ENCODE measurements at places on chromosomes 16 and 17.

GRCh38 chr17:34584805-34585416, 5.5 kb downstream of the TMEM132E start:
- DNase-seq: no peak

DNA sequence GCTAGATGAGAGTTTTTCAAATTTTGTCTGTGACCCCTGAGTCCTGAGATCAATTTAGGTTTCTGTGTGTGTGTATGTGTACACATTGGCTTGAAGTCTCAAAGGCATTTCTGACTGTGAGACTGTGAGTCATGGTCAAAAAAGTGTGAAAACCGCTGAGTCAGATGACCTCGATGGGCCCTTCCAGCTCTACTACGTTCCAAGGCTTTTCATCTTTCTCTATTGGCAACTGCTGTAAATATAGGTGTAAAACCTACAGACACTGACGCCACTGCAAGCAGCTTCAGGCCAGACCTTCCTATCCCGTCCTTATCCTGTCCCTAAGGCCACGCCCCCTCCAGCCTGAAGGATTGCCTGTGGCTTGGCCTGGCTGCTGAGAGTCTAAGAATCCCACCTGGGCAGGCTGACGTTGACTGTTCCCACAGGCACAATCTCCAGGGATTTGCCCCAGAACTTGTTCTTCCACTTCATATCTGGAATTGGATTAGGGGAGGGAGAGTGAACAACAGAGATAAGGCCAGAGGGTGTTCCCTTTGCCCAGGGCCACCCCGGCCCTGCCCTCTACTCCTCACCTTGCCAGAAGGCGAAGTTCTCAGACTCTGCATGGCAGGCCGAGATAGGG, 11.3 kb downstream of the OSBPL7 start:
- no peak for DNase-seq

DNA sequence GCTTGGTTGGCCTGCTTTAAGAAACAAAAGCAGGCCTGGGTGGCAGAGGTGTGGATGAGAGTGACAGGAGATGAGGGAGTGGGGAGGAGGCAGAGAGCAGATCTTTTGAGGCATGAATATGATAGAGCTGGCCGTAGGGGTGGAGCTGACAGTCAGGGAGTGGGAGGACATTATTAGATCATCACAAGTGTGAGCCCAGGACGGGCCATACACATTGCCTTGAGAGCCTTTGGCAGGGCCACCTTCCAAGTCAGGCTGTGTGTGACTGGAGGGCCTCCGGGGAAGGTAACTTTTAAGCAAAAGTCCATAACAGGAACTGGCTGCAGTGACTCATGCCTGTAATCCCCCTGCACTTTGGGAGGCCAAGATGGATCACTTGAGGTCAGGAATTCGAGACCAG, 26.3 kb downstream of the GINS3 start:
- no peak for DNase-seq

- no peak for DNase-seq
Observed at GRCh38 chr17:78637146-78637545, 60.0 kb upstream of the DNAH17 start.

DNA sequence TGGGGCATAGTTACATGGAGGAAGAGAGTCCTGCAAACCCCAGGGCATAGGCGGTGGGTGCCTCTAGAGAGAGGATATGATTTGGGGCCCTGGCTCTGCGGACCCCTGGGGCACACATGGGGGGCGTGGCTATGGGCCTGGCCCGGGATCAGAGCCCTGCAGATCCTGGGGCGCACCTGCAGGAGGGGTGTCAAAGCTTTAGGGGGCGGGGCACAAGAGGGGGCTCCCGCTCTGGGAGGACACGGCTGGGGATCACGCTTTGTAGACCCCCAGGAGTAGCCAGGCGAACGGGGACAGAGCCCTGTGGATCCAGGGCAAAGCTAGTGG, 497 bp downstream of the BCL7C start:
- DNase-seq: no peak

GRCh38 chr17:78641243-78641642, 64.0 kb upstream of the DNAH17 start:
- DNase-seq: no peak

- DNase-seq: no peak
Observed at GRCh38 chr16:12479751-12480150, 323.9 kb downstream of the CPPED1 start.

DNA sequence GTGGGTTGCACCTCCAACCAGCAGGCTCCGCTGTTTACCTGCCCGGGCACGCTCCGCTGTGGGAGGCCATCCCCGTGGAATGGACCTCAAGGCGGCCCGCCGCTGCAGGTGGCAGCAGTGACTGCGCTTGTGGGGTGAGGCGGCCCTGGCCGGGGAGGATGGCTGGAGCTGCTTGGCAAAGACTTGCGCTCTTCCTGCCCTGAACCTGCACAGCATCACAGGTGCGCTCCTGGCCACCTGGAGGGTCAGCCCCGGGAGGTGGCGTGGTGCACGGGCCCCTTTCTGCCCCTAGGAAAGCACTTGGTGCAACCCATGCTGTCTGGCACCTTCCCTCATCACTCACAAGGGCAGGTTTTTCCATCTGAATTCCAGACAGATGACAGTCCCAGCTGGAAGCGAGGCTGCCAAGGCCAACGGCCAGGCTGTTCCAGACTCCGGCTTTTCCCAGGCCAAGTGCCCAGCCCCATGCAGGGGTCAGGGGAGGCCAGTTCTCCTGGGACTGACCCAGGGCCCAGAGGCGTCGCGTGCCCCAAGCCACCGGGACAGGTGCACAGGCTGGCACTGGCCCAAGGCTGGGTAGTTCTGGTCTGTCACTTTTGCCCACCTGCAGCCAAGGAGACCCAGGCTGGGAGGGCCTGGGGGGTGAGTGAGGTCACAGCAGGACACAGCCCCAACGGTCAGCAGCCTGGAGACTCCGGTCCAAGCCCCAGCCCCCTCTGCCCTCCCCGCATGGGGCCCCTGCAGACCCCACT, 13.3 kb downstream of the UTS2R start:
- DNase-seq: peak; percentile 74

DNA sequence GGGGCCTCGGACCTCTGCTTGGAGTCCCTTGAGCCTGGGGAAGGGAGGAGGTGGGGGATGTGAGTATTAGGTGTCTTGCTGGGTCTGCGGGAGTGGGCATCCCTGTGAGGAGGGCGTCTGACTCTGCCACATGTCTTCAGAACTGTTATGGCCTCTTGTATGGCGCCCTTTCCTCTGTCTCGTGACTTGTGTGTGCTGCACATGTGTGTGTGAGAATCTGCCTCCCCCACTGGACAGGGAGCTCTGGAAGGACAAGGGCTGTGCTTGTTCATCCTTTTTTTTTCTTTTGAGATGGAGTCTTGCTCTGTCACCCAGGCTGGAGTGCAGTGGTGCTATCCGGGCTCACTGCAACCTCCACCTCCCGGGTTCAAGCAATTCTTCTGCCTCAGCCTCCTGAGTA, 33.4 kb downstream of the ARHGAP23 start:
- no peak for DNase-seq

DNA sequence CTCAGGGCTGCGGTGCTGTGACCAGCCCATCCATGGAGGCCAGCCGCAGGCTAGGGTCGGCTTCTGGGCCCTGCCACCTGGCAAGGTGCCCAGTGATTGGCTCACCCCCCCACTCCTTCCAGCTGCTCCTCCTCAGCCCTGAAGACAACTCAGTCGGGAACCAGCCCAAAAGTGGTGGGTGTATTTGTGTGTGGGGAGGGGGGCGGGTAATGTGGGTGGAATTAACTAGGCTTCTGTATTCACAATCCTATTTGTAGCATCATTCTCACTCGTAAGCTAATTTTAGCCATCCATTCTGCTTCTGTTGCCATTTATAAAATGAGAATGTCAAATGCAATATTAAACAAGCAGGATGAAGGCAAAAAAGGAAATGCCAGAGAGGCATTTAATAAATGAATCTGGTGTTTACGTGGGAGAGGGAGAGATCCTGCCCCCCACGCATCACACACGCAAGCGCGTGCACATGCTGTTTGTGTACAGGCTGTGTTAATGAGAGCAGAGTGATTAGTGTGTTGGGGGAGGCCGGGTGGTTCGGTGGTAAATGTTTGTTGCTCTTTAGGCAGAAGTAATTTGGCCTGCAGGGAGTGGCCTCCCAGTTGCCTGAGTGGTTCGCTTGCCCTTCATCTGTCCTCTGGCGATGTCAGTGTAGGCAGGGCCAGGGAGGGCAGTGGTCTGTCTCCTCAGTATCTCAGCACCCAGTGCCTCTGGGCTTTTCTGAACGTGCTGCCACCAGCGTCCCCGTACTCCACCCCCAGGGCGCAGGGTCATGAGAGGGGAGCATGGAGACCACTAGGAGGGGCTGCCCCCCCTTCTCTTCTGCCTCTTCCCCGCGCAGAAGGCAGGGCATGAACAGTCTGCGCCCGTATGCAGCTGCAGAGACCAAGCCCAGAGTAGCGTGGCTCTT, 140.1 kb downstream of the CCDC182 start:
- DNase-seq: no peak

- no peak for DNase-seq
Observed at GRCh38 chr17:3602499-3602898, 6.7 kb downstream of the TRPV1 start.

DNA sequence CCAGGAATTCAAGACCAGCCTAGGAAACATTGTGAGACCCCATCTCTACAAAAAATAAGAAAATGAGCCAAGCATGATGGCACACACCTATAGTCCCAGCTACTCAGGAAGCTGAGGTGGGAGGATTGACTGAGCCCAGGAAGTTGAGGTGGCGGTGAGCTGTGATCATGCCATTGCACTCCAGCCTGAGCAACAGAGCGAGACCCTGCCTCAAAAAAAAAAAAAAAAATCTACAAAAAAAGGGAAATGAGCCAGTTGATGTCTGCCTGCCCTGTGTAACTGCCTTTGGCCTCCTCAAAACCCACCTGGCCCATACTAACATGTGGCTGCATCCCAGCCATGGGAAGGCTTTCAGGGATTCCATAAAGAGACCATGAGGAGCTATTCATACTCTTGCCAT, 4.5 kb downstream of the RANBP10 start:
- no peak for DNase-seq

DNA sequence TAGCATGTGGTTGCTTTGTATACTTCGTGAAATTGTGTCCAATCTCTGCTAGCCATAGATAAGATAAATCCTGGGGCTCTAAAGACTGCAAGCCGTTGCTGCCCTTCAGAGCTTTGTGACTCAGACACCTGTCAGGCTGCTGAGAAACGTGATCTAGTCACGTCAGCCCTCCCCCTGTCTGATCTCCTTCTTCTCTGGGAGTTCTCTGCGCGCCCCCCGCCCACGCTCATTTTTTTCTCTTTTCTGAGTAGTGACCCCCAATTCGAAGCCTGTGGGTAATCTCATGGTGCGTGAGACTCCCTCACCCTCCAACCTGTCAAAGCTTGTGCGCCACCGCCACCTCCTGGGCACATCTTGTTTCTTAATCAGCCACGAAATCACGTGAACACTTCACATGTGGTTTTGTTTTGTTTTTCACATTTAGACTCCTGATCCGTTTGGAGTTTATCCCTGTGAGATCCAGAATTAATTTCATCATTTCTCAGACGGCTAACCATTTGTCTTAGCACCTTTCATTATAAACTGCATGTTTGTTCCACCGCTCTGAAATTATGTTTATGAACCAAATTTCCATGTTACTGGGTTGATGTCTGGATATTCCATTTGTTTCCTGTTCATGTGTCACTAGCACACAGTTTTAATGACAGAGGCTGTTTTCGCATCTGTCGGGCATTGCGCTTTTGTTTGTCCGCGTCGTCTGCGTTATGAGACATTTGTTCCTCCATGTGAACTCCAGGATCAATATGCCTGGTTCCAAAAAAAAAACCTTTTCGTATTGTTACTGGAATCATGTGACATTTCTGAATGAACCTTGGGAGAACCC, 977 bp upstream of the ZNF778 start:
- peak; percentile 82 for DNase-seq

DNA sequence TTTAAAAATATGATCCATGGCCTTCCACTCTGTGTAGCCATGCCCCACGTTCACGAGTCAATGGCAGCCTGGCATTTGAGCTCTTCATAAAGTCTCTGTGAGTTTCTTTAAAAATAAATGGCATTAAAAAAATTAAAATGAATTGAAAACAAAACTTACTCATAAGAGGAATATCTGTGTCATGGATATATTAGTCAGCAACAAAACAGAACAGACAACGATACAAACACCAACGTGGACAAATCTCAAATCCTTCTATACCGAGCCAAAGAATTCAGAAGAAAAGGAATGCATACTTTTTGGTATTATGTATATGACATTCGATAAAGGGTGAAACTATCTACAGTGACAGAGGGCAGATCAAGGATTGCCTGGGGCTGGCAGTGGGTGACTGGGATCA, 8.2 kb upstream of the CMIP start:
- no peak for DNase-seq

GRCh38 chr16:85470873-85471272, 142.2 kb upstream of the GSE1 start:
- DNase-seq: no peak

- DNase-seq: no peak
Observed at GRCh38 chr16:54602666-54603065, 316.1 kb upstream of the IRX3 start.

- no peak for DNase-seq
Observed at GRCh38 chr17:42775534-42776098, 2.4 kb downstream of the VPS25 start.

DNA sequence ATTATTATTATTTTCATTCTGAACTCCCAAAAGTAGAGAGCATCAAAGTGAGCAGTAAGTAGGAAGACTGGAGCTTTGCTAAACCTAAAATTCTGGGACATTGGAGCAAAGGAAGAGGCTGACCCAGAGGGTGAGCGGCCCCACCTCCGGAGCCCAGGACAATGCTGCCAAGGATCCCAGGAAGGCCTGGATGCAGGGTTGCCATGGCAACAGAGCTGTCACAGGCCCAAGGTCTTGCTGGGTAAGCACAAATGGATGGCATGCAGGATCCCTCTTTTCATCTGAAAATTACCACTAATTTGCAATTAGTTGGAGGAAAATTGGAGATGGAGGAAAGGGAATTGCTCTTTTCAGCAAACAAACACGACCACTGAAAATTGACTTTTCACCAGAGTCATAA, 457.9 kb upstream of the CDH5 start:
- DNase-seq: no peak

Data from right forelimb (tissue), 1 donor.